ENCODE measurements at places on chromosomes 12 and 14.

- DNase-seq, result no peak
Observed at GRCh38 chr12:68012712-68013111, 23.5 kb downstream of the IFNG-AS1 start.

GRCh38 chr14:31405599-31406232 is 14.6 kb downstream of the HEATR5A start:
- no peak for DNase-seq

- no peak for DNase-seq
Observed at GRCh38 chr14:79369359-79370332, 841.7 kb downstream of the DIO2 start.

GRCh38 chr14:44928793-44929192 is 33.0 kb downstream of the KLHL28 start:
- DNase-seq, result no peak

- DNase-seq, result no peak
Observed at GRCh38 chr14:69879175-69880043, at the start of gene SMOC1. TSS of gene SMOC1 (plus strand) at chr14:69879416. CDS start at chr14:69879679, 263 bp downstream.

GRCh38 chr12:3195337-3195736 is 118.2 kb downstream of the TSPAN9 start:
- DNase-seq, result no peak

- no peak for DNase-seq
Observed at GRCh38 chr12:52362118-52362726, 5.1 kb downstream of the KRT85 start.

DNA sequence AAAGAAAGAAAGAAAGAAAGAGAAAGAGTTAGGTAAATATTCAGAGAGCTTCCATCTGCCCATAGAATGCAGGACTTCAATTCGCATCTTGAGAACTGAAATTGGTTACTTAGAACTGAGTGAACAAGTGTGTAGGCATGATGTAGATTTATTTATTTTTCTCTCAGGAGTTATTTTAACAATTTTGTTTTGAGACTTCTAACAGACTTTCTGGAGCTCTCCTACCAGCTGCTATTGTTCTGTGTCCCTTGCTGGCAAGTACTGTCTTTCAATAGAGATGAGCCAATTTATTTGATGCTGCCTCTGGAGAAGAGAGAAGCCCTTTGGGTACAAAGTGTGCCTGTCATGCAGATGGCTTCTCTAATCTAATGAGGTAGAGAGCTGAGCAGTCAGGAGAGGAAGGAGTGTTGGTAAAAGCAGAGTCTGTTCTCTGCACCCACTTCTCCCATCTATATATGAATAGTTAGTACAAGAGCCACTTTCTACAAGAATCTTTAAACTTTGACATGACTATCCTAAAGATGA is 67.0 kb downstream of the SYT1 start:
- no peak for DNase-seq

DNA sequence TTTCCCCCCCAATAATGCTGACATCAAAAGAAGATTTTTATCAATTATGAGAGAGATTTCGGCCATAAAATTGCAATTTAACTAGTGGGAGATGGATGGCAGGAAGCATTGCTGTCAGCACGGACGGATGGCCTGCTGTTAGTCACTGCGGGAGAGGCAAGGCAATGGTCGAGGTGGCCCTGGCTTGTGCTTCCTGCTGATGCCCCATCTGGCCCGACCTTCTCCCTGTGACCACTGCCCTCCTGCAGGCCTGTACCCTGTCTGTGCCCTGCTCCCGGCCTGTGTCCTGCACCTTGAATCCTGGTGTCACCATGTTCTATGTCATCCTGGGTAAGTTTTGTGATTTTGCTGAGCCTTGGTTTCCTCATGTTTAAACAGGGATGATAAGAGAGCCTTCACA is 67.6 kb downstream of the ADCK1 start:
- DNase-seq, result no peak

GRCh38 chr14:25090256-25090655 is 40.3 kb upstream of the STXBP6 start:
- DNase-seq, result no peak

- DNase-seq, result no peak
Observed at GRCh38 chr12:97778111-97778510, 315.5 kb downstream of the RMST start.

GRCh38 chr14:92414690-92415445 is 91.9 kb downstream of the SLC24A4 start:
- DNase-seq, result peak; percentile 27

DNA sequence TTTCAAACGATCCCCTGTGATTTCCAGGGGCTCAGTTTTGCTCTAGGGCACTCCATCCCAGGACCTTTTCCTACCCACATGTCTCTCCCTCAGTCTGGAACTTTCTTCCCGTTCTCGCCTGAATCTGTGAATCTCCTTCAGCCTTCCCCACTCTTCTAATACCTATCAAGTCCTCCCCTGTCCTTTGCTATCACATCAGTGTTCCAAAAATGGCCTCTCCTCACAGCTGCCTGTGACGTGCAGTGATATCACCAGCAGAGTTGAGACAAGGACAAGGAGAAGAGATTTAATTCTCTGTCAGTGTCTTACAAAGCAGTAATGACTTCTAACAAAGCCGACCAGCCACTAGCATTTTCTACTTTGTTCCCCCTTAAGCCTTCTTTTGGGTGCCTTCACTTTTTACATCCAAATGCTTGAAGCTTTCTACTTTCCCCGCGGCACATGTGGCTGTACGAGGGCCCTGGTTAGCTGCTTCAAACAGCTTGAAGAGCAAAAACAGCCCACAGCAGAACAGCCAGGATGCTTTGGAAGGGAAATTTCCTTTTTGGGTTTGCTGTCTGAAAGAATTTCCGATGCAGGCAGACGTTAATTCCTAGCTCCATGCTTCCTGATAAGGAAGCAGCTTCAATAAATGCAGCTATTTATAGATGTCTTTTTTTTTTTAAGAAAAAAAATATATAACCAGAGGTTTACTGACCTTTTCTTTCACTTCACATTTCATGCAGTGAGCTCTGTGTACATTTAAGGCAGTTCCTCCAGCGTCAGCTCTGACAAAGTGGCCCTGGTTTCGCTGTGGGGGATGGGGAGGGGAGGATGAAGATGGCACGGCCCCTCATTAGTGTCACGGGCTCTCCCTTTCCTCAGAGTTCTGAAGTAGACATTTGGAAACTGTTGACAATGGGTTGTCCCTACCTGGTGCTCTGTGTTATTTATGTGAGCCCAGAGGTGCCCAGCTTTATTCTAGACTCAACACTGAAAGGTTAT is 109.3 kb downstream of the ETV6 start:
- DNase-seq, result no peak

GRCh38 chr12:83016218-83016835 is 329.6 kb downstream of the TMTC2 start:
- DNase-seq, result no peak

GRCh38 chr12:109154451-109155438 is 38.4 kb downstream of the ACACB start:
- peak; percentile 86 for DNase-seq

DNA sequence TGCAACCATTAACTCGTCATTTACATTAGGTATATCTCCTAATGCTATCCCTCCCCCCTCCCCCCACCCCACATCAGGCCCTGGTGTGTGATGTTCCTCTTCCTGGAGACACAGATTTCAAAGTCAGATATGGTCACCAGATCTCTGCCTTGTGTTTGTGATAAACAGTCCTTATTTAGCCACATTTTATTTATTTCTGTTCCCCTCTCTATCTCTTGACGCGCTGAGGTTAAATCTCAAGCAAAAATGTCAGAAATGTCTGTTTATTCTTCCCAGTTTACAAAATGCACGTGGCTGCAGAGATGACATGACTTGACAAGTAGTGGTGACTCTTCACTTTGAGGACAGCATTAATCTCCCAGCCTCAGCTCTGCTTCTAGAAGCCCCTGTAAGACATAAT is 11.5 kb upstream of the RASSF3 start:
- no peak for DNase-seq

GRCh38 chr12:109963743-109964429 is 32.3 kb downstream of the GIT2 start:
- no peak for DNase-seq

- no peak for DNase-seq
Observed at GRCh38 chr12:105342464-105342863, 12.0 kb downstream of the C12orf75 start.

GRCh38 chr12:13116259-13116658 is 12.8 kb upstream of the GSG1 start:
- DNase-seq, result no peak

DNA sequence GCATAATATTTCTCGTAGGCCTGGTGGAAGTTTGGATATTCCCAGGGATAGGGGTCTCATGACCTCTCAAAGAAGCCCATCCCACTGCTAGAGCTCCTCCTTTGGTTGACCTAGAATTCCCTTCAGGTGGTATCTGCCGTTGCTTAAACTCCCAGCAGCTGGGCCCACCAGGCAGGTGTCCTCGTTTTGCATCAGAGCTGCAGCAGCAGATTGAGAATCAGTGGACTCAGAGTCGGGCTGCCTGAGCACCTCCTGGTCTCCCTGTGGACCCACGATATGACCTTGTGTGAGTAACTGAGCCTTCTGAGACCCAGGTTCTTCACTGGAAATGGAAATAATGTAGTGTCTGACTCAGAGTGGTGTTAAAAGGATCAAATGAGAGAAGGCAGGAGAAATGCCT is 132.7 kb downstream of the PAPOLA start:
- DNase-seq, result no peak

DNA sequence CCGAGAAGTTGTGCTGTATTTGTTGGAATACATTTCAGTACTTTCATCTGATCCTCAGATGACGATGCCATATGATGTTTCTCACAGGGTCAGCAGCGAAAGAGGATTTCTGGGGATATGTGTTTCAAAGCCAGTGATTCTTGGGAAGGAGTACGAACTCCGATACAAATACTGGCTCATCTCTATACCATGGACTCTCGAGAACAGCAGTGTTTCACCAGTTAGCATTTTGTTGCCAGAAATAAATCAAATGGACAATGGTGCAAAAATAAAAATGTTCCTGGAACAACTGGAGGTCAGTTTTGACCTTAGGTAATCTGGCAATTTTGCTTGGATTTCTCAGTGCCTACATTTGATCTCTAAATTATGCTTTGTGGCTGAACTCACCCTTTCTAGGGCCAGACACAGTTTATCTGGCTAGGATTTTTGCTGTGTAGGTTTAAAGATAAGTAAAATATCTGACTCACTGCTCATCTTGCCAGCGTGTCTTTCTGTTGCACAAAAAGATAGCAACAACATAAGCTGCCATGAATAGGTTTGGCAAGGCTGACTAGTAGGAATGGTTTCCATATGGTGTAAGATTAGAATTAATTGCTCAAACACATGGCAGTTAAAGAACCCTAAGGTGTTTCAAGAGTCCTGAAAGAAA is 11.0 kb upstream of the MGP start:
- DNase-seq, result no peak

- DNase-seq, result no peak
Observed at GRCh38 chr12:2559931-2560330, 234.8 kb upstream of the FKBP4 start.

DNA sequence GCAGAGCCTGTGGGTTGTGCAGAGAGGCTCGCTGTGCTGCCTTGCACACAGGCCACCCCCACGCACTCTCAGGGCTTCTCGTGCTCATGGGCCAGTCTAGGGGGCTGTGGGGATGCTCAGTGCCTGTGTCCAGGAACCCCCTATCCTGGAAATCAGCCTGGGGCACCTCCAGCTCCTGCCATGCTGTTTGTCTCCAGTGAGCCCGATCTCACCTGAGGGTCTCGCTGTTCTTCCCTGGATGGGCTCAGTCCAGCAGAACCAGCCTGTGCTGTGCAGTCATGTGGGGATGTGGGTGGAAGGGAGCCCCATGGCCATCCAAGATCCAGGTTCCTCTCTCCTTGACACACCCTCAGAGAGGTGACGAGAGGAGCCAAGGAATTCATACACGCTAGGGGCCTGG is 26.7 kb downstream of the SERPINA1 start:
- DNase-seq, result no peak

- DNase-seq, result peak; percentile 81
Observed at GRCh38 chr14:29548948-29549370, 378.7 kb downstream of the PRKD1 start.

DNA sequence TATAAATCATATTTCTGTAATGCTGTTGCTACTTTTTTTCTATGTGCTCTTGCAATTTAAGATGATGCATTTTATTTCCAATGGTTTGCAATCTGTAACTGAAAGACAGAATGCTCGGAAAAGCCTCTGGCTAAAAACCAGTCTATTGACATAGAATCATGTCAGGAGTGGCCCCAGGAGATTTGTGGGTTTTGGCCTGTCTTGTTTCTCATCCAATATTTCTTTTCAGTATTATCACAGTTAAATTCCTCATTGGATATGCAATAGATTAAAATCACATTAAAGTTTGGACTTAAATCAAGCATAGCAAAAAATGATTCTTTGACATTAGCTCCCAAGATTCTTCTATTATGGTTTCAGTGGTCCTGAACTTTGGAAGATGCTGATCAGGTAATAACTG is 19.1 kb upstream of the SLC38A2 start:
- DNase-seq, result no peak

DNA sequence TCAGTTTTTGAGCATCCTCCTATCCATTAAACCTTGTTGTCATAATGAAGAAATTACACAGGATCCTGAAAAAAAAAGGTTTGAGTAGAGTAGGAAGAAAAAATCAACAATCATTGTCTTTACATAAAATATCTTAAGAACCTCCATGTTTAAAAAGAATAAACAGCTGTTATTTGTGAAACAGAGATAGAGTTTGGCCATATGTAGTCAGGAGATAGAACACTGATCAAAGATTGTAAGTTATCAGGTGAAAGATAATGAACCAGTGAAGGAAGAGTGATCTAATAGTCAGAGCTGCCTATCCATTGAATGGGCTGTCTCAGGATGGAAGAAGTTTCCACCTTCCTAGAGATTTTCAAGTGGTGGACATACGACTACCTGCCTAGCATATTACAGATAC is 397.1 kb downstream of the SOX5 start:
- no peak for DNase-seq

DNA sequence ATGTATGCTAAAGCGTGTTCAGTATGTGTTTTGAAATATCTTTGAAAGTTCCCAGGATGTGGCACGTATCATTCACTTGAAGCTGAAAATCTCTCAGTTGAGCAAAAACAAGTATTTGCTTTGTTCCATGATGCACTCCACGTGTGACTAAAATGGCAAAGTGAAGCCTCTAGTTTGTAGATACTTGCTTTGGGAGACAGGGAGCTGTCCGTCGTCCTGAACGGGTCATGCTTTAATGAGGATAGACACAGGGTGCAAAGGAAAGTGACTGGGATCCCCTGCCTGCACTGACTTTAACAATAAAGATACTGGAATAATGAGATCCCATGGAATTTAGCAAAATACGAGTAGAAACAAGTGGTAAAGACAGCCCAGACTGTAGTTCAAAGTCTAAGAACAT is 991.4 kb downstream of the NRXN3 start:
- DNase-seq, result no peak

DNA sequence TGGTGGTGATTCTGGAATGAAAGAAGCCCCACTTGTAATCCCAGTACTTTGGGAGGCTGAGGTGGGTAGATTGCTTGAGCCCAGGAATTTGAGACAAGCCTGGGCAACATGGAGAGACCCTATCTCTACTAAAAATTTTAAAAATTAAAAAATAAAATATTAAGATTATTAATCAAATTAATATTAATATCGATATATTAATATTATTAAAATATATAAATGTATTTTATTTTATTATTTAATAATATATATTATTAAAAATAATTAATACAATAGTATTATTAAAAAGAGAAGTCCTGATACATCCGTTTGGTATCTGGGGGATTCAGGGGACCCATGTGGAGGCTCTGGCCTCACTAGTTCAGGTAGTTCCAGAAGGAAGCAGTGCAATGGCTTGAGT is 68.7 kb downstream of the FOXN4 start:
- DNase-seq, result no peak

- peak; percentile 20 for DNase-seq
Observed at GRCh38 chr14:58479975-58480374, 52.5 kb downstream of the KIAA0586 start.

Data from globus pallidus (tissue), 1 donor.